ENCODE measurements at places on chromosomes 5 and 9. TPM values are rescaled to one million over a fixed set of nuclear protein-coding genes. Genes with fewer than 3 reads are reported as not detected.

The CCDC152 gene
- 2.7 TPM for total RNA-seq

GRCh38 chr5:112006721-112007120 is 249.7 kb upstream of the NREP start:
- no peak for DNase-seq

- DNase-seq = no peak
These were observed 205.0 kb downstream of the SLIT3 start for GRCh38 chr5:169095976-169096375.

GRCh38 chr9:98324801-98325200 is 69.4 kb upstream of the TBC1D2 start:
- DNase-seq = no peak

DNA sequence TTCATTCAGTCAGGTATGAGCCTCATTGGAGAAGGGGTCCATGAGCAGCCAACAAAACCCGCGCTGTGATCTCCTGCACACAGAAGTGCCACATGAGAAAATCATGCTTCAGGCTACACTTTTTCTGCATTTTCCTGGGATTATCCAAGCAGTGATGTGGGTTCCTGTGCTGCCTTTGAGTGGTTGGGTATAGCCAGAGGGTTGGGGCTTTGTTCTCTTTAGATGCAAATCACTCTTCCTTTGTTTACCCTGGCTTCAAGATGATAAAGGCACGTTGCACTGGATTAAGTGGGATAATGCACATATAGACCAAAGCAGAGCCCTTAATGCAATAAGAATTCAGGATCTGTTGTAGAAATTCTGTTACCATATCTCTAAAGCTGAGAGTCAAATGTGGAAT is 18.7 kb downstream of the ECM2 start:
- DNase-seq = no peak

GRCh38 chr9:108850293-108850897 is 5.4 kb downstream of the ACTL7B start:
- DNase-seq = no peak

Data from epithelial cell of proximal tubule (primary cell).